ENCODE measurements at places on chromosomes 13 and 19.

- DNase-seq: no peak
These were observed 26.0 kb downstream of the FPR3 start for GRCh38 chr19:51820831-51821446.

DNA sequence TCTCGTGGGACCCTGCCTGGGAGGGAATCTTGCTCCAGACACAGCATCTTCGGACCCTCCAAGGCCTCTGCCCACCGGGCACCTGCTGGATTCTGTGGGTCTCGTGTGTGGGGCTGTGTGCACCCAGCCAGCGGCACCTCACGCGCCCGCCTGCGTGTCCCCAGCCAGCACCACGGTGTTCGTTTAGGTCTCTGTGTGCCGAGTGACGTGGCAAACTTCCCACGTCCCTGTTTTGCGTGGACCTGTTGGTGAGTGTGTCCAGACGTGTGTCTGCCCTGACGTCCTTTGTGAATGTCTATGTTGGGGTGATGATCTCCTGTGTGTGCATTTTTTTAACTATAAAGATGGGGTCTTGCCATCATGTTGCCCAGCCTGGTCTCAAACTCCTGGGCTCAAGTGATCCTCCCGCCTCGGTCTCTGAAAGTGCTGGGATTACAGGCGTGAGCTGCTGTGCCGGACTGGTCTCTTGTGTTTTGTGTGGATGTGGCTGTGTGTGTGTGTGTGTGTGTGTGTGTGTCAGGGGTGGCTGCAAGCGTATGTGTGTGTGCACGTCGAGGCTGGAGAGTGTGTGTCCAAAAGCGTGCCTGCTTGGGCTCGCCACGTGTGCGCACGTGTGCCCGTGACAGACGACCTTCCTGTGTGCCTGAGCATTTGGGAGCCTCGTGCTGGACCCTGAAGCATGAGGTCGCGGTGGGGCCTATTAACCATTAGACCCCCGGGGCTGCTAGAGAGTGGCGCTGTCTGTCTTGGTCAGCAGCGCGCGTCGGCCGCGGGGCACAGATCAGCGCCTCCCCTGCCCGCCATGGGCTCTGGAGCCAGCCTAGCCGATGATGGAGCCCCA is 15.7 kb downstream of the ARID3A start:
- no peak for DNase-seq

DNA sequence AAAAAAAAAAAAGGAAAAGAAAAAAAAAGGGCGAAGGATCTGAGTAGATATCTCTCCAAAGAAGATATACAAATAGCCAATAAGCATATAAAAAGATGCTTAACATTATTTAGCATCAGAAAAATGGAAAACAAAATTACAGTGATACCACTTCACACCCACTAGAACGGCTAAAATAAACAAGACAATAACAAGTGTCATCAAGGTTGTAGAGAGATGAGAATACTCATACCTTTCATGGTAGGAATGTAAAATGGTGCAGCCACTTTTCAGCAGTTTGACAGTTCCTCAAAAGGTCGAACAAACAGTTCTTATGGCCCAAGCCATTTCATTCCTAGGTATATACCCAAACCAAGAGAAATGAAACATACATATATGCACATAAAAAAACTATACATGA is 33.5 kb downstream of the FOXO1 start:
- no peak for DNase-seq

GRCh38 chr13:75661443-75661842 is 25.3 kb downstream of the LMO7 start:
- peak; percentile 34 for DNase-seq

DNA sequence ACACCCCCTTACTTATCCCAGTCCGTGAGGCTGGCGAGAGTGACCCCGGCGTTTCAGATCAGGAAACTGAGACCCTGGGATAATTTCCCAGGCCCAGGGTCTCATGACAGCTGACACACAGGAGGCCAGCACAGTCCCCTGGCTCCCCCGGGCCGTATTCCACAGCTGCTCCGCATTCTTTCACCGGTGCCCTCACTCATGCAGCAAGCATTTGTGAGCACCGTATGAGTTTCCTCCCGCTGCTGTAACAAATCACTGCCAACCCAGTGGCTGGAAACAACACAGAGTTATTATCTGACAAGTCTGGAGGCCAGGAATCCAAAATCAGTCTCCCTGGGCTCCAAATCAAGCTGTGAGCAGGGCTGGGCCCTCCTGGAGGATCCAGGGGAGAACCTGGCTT is 21.3 kb downstream of the GADD45B start:
- peak; percentile 29 for DNase-seq
